ENCODE measurements at places on chromosomes 6 and 20.

GRCh38 chr6:125612345-125612846 is 137.0 kb upstream of the HEY2 start:
- no peak for DNase-seq

DNA sequence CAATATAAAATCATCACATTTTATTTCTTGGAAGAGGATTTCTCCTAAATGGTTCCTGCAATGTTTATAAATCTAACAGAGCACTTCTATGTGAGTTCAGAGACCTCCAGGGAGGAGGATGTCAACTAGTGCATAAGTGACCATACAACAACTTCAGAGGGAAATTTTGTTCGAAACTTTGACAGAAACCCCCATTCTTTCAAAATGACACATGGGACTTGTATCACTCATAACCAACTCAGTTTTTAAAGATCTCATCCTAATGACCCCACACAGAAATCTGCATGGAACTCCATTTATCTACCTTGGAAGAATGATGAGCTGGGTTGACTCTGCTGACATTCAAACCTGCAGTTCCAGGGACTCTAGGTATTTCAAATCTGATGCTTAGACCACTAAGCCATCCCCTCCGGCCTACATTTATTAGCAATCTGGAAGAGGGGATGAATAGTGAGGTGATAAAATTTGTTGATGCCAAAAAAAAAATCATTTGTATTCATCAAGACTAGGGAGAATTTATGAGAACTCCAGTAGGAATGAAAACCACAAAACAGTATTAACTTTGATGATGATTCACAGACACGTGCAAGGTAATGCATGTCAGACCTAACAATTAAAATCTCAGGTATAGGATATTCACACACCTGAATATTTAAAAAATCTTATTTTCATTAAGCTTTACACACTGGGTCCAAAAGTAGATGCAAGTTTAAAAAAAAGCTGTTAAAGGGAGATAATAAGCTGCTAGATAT is 153.0 kb downstream of the REV3L start:
- no peak for DNase-seq

- DNase-seq: no peak
These were observed 27.0 kb upstream of the PTGIS start for GRCh38 chr20:49594931-49595315.

DNA sequence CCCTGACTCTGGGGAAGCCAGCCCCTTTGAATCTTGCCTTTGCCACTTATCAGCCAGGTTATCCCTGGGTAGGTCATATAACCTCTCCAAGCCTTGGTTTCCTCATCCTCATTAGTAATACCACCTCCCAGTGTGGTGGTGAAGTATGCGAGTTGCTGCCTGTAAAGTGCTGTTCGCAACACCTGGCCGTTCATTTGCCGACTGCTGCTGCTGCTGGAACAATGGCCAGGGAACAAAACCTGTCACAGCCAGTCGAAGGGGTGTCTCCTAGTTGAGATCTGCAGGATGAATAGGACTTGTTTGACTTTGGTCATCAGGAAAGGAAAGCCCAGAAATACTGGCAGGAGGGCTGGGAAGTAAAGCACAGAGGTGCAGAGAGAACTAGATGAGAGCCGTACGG is 6.1 kb downstream of the MANBAL start:
- DNase-seq: no peak

DNA sequence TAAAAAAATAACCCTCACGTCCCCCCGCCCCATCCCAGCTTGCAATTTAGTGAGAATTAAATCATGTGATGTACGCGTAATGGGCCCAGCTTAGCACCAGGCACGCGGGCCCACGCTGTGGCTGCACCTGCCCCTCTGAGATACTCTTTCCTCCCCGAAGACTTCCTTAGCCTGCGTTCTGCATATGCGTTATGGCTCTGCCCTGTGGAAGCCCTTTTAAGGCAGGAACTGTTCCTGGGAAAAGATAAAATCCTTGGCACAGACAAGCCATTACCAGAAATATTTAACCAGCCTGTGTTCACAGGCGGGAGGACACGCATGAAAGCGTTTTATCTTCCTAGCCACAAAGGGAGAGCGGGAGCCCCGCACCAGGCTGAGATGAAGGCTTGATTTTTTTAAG is 311.0 kb downstream of the LRFN2 start:
- DNase-seq: no peak

- DNase-seq: no peak
These were observed 120.2 kb upstream of the MARCKS start for GRCh38 chr6:113736978-113737377.

GRCh38 chr6:18155150-18155863 is at the start of gene KDM1B:
TSS of gene KDM1B (plus strand) at chr6:18155422. CDS start at chr6:18159896, 4,474 bp downstream.
- peak; percentile 99 for DNase-seq

- peak; percentile 8 for DNase-seq
These were observed 50.7 kb downstream of the SLC26A8 start for GRCh38 chr6:35973670-35974222.

DNA sequence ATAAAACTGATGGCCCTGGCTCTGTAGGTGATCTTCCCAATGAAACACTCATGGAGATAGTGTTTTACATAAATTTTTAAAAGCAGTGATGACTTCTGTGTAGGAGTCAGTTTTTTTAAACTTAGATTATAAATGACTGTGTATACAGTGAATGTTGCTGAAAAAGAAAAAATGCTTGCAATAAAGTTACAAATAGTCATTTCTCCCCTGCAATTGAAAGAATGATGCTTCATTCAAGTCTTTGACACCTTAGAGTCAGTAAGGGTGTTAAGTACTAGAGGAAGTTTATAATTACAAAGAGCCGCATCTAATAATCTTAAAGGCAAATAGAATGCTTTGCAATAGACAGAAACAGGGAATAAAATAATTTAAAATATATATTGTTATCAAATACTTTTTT is 27.6 kb downstream of the ZNF292 start:
- DNase-seq: no peak

Data from activated naive CD4-positive, alpha-beta T cell treated with Interleukin-2 at 50 U/mL for 16 hours (primary cell).